ENCODE measurements at places on chromosomes 5 and 9. TPM values are rescaled to one million over a fixed set of nuclear protein-coding genes. Genes with fewer than 3 reads are reported as not detected.

NOL6 gene
- 12.0 TPM for total RNA-seq

TRIM14 gene
- total RNA-seq = 12.7 TPM

SPATA31C1 gene
- total RNA-seq = not detected

MYMK gene
- 0.47 TPM for total RNA-seq

DDX4 gene
- 0.57 TPM for total RNA-seq

PHAX gene
- 42.2 TPM for total RNA-seq

SPINK7 gene
- total RNA-seq = 1.2 TPM

AQP7 gene
- 0.24 TPM for total RNA-seq

ZDHHC11 gene
- 1.1 TPM for total RNA-seq

CMYA5 gene
- total RNA-seq = 2.7 TPM

DTWD2 gene
- total RNA-seq = 3.9 TPM

DNA sequence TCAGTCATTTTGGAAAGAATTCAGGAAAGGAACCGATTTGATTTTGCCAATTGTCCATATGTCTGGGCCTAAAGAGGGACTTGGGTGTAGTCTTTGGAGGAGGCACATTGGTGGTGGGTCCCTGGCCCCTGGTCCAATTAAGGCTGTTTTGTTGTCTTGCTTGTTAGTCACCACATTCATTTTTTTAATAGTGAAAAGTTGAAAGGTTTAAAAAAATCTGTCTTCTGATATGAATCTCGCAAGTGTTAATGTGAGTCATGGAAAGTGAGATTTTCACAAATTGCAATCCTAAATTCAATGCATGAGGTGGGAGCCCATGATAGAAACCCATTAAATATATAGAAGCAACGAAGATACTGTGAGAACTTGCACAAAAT lies 165.9 kb upstream of the OTULINL start:
- peaks cover 5% of the 10 kb centered on the region for H3K36me3 ChIP-seq
- no peak for DNase-seq
- no peak overlapping the region for H3K27ac ChIP-seq

GRCh38 chr9:121773954-121774714 lies 122.7 kb downstream of the DAB2IP start:
- no peaks in the 10 kb centered on the region for H3K27me3 ChIP-seq
- H3K4me3 ChIP-seq = no peak overlapping the region
- H3K27ac ChIP-seq = no peak overlapping the region
- no peaks in the 10 kb centered on the region for H3K4me1 ChIP-seq

DNA sequence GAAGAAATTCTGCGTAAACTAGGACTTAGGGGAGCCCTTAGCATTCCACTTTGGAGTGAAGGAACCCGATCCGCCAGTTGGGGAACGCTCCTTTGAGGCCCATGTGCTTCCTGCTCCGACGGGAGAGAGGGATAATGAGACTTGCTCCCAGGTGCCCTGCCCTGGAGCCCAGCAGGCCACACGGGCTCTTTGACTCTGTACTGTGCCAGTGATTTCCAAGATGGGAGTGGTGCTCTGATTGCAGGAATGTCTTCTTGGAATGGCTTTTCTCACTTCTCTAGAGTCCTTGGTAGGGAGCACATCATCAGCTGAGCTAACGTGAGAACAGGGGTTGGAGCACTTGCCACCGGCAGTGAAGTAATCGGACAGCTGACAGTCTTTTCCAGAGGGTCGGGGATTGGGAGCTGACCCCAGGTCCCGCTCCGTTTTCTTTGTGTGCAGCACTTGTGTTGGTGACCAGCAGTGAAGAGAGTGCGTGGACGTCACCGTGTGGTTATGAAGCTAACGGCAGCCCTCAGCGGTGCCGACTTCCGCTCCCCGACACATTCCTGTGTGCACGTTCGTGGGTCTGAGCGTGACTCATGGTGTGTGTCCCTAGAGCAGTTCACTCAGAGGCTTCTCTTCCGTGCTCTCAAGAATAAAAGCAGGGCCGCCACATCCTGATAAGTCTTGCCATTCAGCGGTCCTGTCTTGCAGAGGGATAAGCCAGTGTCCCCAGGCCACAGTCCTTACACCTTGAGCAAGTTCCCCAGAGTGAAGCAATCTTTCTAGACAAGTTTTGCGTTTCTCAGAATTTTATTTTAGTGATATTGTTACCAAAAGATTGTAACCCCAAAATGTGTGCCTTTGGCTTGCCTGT lies 25.6 kb downstream of the ABL1 start:
- H3K36me3 ChIP-seq = peaks cover 37% of the 10 kb centered on the region
- H3K27me3 ChIP-seq = no peaks in the 10 kb centered on the region
- H3K4me1 ChIP-seq = peaks cover 5% of the 10 kb centered on the region
- no peak for DNase-seq
- H3K4me3 ChIP-seq = no peak overlapping the region

DNA sequence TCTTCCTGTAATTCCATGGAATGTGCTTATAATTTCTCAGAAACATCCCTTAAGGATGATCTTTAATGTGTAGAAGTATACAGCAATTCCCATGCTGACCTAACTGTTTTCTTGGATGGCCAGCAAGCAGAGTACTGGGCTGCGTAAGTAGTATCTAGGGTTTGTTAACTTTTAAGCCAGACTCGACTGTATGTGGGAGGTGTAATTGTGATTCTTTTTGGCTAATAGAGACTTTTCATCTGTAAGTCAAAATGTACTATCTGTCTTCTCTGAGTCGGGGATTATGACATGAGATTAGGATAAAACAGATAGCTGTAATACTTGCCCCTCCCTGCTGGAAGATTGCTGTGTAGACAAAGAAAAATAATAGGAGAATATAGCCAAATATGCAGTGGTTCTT lies 169.3 kb downstream of the SGCD start:
- no peaks in the 10 kb centered on the region for H3K27me3 ChIP-seq
- DNase-seq = no peak
- H3K36me3 ChIP-seq = no peaks in the 10 kb centered on the region
- H3K4me1 ChIP-seq = no peaks in the 10 kb centered on the region
- no peak overlapping the region for H3K27ac ChIP-seq

DNA sequence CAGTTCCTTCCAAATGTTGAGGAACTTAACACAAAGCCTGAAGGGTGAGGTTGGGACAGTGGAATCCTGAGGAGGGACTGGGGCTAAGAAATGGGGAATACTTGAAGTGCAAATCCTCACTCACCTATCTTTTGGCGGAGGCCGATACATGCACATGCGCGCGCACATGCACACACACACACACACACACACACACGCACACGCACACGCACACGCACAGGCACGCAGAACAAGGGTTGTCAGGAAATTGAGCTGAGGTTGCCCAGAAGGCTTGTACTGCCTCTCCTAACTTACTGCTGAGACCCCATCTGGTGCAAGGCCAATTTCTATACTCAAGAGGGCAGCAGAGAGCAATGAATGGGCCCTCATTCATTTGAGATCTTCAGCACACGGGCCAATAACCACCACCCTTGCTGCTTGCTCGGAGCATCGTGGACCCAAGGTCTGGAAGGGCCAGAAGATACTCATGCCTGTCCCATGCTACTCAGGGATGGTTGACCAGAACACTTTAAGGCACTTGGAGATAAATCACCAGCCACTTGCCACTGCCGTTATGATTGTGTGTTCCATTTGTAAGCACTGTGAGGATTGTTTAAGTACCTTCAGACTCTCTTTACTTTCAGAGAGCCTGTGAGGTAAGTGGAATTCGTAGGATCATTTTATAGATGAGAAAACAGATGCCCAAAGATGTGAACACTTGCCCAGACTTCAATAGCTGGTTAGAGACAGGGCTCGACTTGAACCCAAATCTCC lies 21.5 kb downstream of the BTF3 start:
- H3K36me3 ChIP-seq = no peaks in the 10 kb centered on the region
- no peaks in the 10 kb centered on the region for H3K27me3 ChIP-seq
- no peaks in the 10 kb centered on the region for H3K4me1 ChIP-seq
- no peak overlapping the region for H3K27ac ChIP-seq

GRCh38 chr9:99345942-99346341 lies 123.9 kb downstream of the SEC61B start:
- no peaks in the 10 kb centered on the region for H3K27me3 ChIP-seq
- no peak overlapping the region for H3K4me3 ChIP-seq
- no peaks in the 10 kb centered on the region for H3K36me3 ChIP-seq

DNA sequence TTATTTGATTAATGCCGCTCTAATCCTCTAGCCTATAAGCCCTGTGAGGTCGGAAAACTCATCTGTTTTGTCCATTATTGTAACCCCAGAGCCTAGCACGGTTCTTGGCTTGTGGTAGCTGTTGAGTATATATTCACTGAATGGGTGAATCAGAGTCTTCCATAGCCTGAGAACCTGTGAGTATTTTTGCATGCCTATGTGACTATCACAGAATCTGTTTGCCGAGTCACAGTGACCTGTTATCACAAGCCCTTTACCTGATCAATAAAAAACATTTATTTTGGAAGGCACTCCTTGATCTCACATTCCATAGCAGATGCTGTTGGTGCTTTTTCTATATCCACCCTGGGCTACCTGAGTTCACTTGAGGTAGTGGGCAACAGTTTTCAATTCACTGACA lies 125.0 kb upstream of the STC2 start:
- no peaks in the 10 kb centered on the region for H3K27me3 ChIP-seq
- H3K4me1 ChIP-seq = no peaks in the 10 kb centered on the region
- DNase-seq = no peak
- no peak overlapping the region for H3K27ac ChIP-seq
- H3K4me3 ChIP-seq = no peak overlapping the region
- H3K36me3 ChIP-seq = no peaks in the 10 kb centered on the region

GRCh38 chr5:169350016-169350415 lies 49.1 kb upstream of the SLIT3 start:
- H3K27me3 ChIP-seq = no peaks in the 10 kb centered on the region
- H3K4me1 ChIP-seq = no peaks in the 10 kb centered on the region
- no peak overlapping the region for H3K27ac ChIP-seq
- H3K4me3 ChIP-seq = no peak overlapping the region

- no peak overlapping the region for H3K27ac ChIP-seq
- H3K4me3 ChIP-seq = no peak overlapping the region
- no peaks in the 10 kb centered on the region for H3K27me3 ChIP-seq
- no peak for DNase-seq
- no peaks in the 10 kb centered on the region for H3K36me3 ChIP-seq
Observed at GRCh38 chr5:147821766-147822165, 9.7 kb downstream of the SPINK1 start.

GRCh38 chr9:90102292-90102901 lies 497.6 kb downstream of the GADD45G start:
- peaks cover 11% of the 10 kb centered on the region for H3K27me3 ChIP-seq
- H3K4me1 ChIP-seq = no peaks in the 10 kb centered on the region
- H3K36me3 ChIP-seq = no peaks in the 10 kb centered on the region
- H3K4me3 ChIP-seq = no peak overlapping the region

DNA sequence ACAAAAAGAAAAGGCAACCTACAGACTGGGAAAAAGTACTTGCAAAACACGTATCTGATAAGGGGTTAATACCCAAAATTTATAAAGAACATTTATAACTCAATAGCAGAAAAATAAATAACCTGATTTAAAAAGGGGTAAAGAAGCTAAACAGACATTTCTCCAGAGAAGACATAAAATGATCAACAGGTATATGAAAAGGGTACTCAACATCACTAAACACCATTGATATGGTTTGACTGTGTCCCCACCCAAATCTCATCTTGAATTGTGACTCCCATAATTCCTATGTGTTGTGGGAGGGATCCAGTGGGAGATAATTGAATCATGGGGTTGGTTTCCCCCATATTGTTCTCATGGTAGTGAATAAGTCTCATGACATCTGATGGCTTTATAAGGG lies 27.1 kb upstream of the LIFR start:
- H3K4me3 ChIP-seq = no peak overlapping the region
- H3K27ac ChIP-seq = no peak overlapping the region
- DNase-seq = no peak
- no peaks in the 10 kb centered on the region for H3K27me3 ChIP-seq
- H3K36me3 ChIP-seq = no peaks in the 10 kb centered on the region

DNA sequence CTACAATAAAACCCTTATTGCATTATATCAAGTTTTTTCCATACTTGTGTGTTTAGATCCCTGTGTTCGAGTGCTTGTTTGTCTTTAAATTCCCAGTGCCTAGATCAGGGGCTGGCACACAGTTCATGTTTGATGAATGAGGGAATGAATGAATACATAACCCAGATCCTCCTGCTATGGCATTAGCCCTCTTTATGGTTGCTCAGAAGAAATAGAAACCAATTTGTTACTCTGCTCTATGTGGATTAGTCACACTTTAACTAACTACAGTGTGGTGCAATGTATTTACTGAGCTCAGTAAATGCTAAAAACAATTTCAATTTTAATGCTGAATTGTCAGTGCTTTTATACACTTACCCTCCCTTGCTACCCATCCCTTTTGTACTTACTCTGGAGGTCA lies 16.4 kb upstream of the GALNT10 start:
- H3K4me3 ChIP-seq = no peak overlapping the region
- no peaks in the 10 kb centered on the region for H3K36me3 ChIP-seq
- no peak overlapping the region for H3K27ac ChIP-seq
- no peak for DNase-seq
- no peaks in the 10 kb centered on the region for H3K4me1 ChIP-seq

- DNase-seq = no peak
- H3K27me3 ChIP-seq = peaks cover 9% of the 10 kb centered on the region
- H3K4me1 ChIP-seq = no peaks in the 10 kb centered on the region
- H3K36me3 ChIP-seq = no peaks in the 10 kb centered on the region
Observed at GRCh38 chr9:131080589-131080988, 15.7 kb upstream of the AIF1L start.

- no peak overlapping the region for H3K27ac ChIP-seq
- no peaks in the 10 kb centered on the region for H3K4me1 ChIP-seq
- no peak for DNase-seq
Observed at GRCh38 chr5:95448789-95449188, 57.6 kb downstream of the FAM81B start.

GRCh38 chr9:78674874-78675273 lies 377.9 kb downstream of the PSAT1 start:
- H3K27ac ChIP-seq = no peak overlapping the region
- no peak overlapping the region for H3K4me3 ChIP-seq
- no peak for DNase-seq
- no peaks in the 10 kb centered on the region for H3K4me1 ChIP-seq
- no peaks in the 10 kb centered on the region for H3K36me3 ChIP-seq

DNA sequence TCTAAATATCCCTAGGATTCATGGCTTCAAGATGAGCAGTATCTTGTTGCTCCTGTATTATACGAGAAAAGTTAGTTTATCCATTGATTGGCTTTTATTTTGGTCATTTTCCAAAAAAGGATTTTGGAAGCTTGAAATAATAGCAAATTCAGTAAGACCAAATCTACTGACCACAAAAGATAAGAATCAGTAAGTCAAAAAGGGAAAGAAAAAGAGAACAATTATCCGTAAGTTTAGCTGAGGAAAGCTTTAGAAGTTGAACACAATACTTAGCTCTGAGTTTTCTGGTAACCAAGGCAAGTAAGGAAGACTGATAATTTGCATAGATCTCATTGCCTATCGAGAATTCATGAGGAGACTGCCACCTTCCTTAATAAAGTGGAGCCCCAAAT lies 9.1 kb downstream of the TGFBR1 start:
- no peak overlapping the region for H3K4me3 ChIP-seq
- H3K27me3 ChIP-seq = no peaks in the 10 kb centered on the region
- H3K36me3 ChIP-seq = no peaks in the 10 kb centered on the region
